RWPE2 (cell line): ENCODE measurements at places on chromosomes 7 and 10.

DNA sequence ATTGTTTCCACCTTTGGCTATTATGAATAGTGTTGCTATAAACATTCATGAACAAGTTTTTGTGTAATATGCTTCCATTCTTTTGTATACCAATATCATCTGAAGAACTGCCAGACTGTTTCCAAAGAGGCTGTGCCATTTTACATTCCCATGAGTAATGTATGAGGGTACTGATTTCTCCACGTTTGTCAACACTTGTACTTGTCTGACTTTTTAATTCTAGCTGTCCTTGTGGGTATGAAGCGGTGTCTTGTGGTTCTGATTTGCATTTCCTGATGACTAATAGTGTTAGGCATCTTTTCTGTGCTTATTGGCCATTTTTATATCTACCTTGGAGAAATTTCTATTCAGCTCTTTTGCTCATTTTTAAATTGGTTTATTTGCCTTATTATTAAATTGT is 52.8 kb downstream of the LSMEM1 start:
- no peak overlapping the region for H3K4me3 ChIP-seq
- H3K36me3 ChIP-seq, result no peaks in the 10 kb centered on the region
- H3K4me1 ChIP-seq, result no peaks in the 10 kb centered on the region
- H3K27ac ChIP-seq, result no peak overlapping the region
- no peak for DNase-seq
- H3K27me3 ChIP-seq, result no peaks in the 10 kb centered on the region

DNA sequence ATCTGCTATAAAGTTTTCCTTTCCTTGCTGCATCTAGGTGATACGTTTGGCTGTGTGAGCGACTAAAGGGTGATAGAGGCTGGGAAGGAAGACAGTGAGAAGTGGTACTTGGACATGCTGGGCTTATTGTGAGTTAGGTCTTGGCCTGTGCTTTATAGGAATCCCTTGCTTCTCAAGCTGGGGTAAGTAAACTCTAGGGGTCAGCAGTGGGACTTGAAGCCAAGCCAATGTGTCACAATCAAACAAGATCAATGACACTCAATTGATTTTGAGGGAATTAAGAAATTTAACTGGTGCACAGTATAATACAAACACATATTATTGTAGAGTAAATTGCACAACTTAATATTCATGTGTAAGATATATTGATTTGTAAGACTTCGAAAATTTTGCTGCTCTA is 155.8 kb upstream of the AOAH start:
- no peaks in the 10 kb centered on the region for H3K4me1 ChIP-seq
- no peaks in the 10 kb centered on the region for H3K36me3 ChIP-seq
- no peaks in the 10 kb centered on the region for H3K27me3 ChIP-seq
- no peak overlapping the region for H3K27ac ChIP-seq
- H3K4me3 ChIP-seq, result no peak overlapping the region

DNA sequence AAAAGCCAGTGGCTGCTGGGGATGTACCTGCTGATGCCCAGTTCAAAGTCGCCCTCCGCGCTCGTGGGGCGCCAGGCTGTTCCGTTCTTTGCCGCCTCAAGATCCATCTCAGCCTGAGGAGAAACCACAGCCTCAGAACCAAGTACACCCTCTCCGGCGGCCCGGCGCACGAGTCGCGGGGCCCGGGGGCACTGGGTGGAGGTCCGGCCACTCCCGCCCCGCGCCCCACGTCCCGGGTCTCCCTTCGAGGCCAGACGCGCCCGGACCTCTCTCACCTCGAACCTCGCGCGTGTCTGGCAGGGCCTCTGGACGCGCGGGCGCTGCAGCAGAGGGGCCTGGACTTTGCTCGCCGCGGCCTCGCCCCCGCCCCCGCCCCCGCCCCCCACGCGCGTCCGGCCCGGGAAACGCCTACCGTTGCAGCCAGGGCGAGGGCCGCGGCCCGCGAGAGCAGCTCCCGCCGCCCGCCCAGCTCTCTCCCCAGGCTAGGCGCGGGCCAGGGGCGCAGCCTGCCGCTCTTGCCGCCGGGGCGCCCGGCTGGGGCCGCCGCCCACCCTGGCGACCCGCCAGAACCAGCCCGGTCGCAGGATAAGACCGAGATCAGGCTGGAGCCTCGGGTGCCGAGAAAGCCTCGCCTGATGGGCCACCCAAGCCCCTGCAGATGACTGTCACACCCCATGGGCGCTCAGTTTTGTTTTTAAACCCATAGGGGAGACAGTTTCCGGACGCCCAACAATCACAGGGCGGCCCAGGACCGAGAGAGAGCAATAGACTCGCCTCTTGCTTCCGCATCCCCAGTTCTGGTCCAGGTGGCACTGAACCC is at the start of gene ABCB4:
ABCB4 (minus strand) TSS at position 322 of the 820 bp plus-strand sequence; CDS start at position 107, 215 bp downstream.
- no peak for DNase-seq
- no peaks in the 10 kb centered on the region for H3K4me1 ChIP-seq
- H3K27me3 ChIP-seq, result peaks cover 57% of the 10 kb centered on the region

DNA sequence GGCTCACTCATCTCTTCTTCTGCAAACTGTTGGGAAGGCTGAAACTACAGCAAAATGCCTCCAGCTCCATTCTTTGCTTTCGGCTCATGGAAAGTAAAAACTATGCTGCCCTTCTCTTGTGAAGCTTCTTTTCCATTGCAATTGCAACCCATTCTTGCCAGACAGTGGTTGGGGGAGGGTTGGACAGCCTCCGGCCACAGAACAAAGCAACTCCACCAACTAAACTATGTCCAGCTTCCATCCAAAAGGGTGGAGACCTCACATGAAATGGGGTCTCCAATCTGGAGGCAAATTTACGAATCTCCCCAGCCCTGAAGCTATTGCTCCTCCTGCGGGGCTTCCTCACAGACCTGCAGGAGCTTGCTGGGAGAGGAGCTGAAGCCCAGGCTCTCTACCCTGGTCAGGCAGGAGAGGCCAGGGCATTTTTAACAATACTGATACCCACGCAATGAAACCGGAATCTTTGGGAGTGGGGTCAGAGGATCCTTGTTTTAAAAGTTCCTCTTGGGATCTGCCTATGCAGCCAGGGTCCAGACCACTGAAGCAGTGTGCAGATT is 549 bp downstream of the GPNMB start:
- no peak overlapping the region for H3K27ac ChIP-seq
- no peak overlapping the region for H3K4me3 ChIP-seq
- peaks cover 4% of the 10 kb centered on the region for H3K4me1 ChIP-seq
- no peaks in the 10 kb centered on the region for H3K36me3 ChIP-seq

GRCh38 chr7:72265071-72265904 is 146.8 kb downstream of the CALN1 start:
- H3K36me3 ChIP-seq, result no peaks in the 10 kb centered on the region
- no peak overlapping the region for H3K27ac ChIP-seq
- no peak overlapping the region for H3K4me3 ChIP-seq
- no peaks in the 10 kb centered on the region for H3K27me3 ChIP-seq
- DNase-seq, result no peak

DNA sequence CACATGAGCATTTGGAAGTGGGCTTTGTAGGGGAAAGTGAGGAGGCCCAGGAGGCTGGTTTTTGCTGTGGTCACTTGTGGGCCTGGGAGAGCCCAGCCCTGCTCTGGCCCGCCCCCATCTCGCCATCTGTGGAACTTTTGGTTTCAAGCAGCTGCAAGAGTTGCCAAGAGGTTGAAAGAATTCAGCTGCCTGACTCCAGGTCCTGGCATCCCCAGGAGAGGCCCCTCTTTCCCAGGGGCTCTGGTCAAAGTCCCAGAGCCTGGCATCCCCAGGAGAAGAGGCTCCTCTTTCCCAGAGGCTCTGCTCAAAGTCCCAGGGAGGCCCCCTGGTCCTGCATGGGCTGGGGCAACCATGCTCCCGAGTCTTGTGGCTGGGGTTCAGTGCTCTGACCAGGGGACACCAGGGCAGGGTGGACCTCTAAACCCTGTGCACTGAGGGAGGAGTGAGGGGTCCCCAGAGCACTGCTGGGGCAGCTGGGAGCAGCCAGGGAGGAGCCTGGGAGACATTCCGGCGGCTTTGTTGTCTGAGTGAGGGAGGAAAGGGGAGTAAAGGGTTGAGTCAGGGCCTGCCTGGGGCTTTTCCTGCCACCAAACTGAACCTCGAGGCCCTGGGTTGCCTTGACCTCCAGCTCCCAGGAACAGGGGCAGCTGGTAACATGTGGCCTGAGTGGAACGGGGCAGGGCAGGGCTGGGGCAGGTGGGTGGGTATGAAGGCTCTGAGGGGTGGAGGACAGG is 27.7 kb upstream of the CSGALNACT2 start:
- no peak overlapping the region for H3K4me3 ChIP-seq
- H3K27me3 ChIP-seq, result no peaks in the 10 kb centered on the region
- H3K27ac ChIP-seq, result no peak overlapping the region
- peaks cover 5% of the 10 kb centered on the region for H3K4me1 ChIP-seq

- H3K4me1 ChIP-seq, result no peaks in the 10 kb centered on the region
- no peak overlapping the region for H3K27ac ChIP-seq
- H3K27me3 ChIP-seq, result no peaks in the 10 kb centered on the region
- H3K36me3 ChIP-seq, result no peaks in the 10 kb centered on the region
Observed at GRCh38 chr7:116829041-116829440, 33.3 kb upstream of the CAPZA2 start.

GRCh38 chr10:97518301-97519043 is 19.7 kb downstream of the UBTD1 start:
- H3K27ac ChIP-seq, result peak overlapping the region; percentile 85
- no peaks in the 10 kb centered on the region for H3K27me3 ChIP-seq
- no peaks in the 10 kb centered on the region for H3K36me3 ChIP-seq
- no peak for DNase-seq
- no peak overlapping the region for H3K4me3 ChIP-seq

GRCh38 chr10:107081644-107082043 is 82.9 kb downstream of the SORCS1 start:
- no peak overlapping the region for H3K27ac ChIP-seq
- H3K4me3 ChIP-seq, result no peak overlapping the region
- H3K4me1 ChIP-seq, result no peaks in the 10 kb centered on the region
- no peaks in the 10 kb centered on the region for H3K27me3 ChIP-seq
- DNase-seq, result no peak

DNA sequence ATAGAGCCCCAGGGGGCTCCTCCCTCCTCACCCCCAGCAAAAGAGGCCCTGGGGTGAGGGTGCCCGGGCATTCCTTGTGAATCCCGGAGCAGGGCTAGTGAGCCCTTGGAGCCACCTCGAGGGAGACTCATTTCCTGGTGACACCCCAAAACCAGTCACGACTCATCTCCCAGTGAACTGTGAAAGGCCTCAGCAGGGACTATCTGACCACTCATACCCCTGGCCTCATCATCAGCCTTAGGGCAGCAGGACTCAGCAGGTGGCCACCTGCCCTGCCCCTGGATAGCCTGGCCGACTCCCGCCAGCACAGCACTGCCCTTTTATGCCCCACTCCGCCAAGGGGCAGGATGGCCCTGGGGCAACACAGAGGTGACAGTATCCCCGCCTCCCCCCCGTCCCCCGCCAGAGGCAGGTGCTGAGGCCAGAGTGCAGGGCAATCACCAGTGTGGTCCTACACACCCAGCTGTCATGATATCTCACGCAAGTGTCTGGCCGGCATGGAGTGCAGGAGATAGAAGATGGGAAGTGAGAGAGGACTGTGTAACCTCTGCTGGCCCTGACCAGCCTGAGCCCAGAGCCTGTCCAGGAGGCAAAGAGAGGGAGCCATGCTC is 3.2 kb downstream of the SNCG start:
- DNase-seq, result no peak
- no peak overlapping the region for H3K27ac ChIP-seq
- H3K4me3 ChIP-seq, result no peak overlapping the region
- peaks cover 26% of the 10 kb centered on the region for H3K4me1 ChIP-seq
- H3K36me3 ChIP-seq, result no peaks in the 10 kb centered on the region; the same call in 1 of the 2 replicates

- no peak overlapping the region for H3K4me3 ChIP-seq
- DNase-seq, result no peak
- no peaks in the 10 kb centered on the region; the same call in 1 of the 2 replicates for H3K36me3 ChIP-seq
Observed at GRCh38 chr7:12518920-12519681, 51.4 kb upstream of the SCIN start.

- H3K4me3 ChIP-seq, result no peak overlapping the region
- no peak for DNase-seq
- H3K27ac ChIP-seq, result no peak overlapping the region
- H3K27me3 ChIP-seq, result no peaks in the 10 kb centered on the region
- H3K4me1 ChIP-seq, result no peaks in the 10 kb centered on the region
- peaks cover 27% of the 10 kb centered on the region for H3K36me3 ChIP-seq
Observed at GRCh38 chr10:29553544-29554250, 81.1 kb downstream of the SVIL start.

- no peak overlapping the region for H3K4me3 ChIP-seq
- H3K4me1 ChIP-seq, result no peaks in the 10 kb centered on the region
- peaks cover 11% of the 10 kb centered on the region for H3K27me3 ChIP-seq
- no peak overlapping the region for H3K27ac ChIP-seq
Observed at GRCh38 chr10:123606006-123606405, 60.1 kb upstream of the GPR26 start.

GRCh38 chr10:30587522-30588031 is 42.0 kb downstream of the LYZL2 start:
- H3K27ac ChIP-seq, result no peak overlapping the region
- no peak overlapping the region for H3K4me3 ChIP-seq
- H3K27me3 ChIP-seq, result no peaks in the 10 kb centered on the region
- H3K4me1 ChIP-seq, result no peaks in the 10 kb centered on the region

- peak overlapping the region; percentile 72 for H3K27ac ChIP-seq
- no peak for DNase-seq
- peaks cover 7% of the 10 kb centered on the region; the same call in 1 of the 2 replicates for H3K36me3 ChIP-seq
- peak overlapping the region; percentile 41 for H3K4me3 ChIP-seq
Observed at GRCh38 chr7:20783125-20783699, 3.5 kb downstream of the SP8 start.

GRCh38 chr7:127922656-127923055 is 108.6 kb downstream of the LRRC4 start:
- no peaks in the 10 kb centered on the region for H3K27me3 ChIP-seq
- no peaks in the 10 kb centered on the region for H3K36me3 ChIP-seq
- peaks cover 3% of the 10 kb centered on the region for H3K4me1 ChIP-seq
- H3K4me3 ChIP-seq, result no peak overlapping the region

DNA sequence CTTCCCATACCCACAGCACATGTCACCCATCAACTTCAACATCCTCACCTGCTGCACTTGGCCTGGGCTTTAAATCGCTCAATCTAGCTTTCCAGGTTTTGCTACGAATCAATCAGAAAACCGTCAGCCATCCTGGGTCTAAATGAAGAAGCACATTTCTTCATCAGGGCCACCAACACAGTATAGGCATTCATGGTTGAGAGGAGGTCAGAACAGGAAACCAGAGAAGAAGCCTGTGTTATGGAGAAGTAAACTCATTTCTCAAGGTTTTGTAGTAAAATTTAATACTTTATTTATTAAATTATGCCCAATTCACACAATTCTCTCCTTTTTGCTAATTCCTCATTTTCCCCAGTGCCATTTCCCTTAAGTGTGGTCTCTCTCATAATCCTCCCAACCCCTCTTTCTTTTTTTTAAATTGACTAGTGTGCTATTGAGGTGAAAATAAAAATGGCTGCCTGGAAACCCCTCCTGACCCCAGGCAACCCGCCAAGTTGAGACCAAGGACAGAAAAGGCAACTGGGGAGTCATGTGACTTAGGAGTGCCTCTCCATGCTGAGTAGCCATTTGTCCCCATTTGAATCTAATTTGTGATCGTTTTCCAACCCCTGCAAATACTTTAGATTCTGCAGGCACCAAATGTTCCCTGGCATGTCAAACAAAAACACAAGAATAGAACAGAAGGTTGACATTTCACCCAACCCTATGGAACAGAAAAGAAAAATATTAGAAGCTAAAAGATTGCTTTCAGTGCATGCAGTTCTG is 181.1 kb upstream of the NAMPT start:
- H3K4me3 ChIP-seq, result no peak overlapping the region
- DNase-seq, result no peak
- H3K36me3 ChIP-seq, result no peaks in the 10 kb centered on the region
